ENCODE measurements at places on chromosomes 4 and X.

DNA sequence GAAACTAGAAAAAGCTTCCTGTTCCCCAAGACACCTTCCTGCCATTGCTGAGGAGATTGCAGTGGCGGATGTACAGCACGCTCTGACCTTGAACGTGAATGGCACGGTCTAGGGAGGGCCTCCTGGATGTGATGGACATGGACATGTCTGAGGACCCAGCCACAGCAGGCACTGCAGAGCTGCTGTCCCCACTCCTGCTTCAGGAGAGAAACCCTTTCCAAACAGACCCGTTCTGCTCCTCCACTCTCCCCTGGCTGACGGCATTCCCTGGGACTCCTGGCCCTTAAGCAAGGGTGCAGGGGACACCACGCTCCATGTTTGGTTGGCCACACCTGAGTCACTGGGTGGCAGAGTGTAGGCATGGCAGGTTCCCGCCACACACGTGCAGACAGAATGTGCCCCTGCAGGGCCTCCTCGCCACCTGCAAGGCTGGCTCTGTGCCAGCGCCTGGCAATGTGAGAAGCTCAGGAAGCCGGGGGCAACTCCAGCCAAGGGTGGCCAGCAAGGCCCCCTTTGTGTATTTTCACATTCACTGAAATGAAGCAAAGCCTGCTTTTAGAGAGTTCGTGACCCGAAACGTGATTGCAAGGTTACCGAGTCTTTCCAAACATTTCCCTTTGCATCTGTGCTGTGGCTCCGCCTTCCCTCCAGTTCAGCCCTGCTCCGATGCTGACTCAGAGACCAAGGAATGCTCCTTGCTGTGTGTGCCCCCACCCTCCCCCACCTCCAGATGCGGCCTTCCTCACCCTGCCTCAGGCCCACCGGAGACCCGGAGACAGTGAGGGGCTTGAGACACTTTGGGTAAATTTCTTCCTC is 46.1 kb downstream of the HTRA3 start:
- no peak for DNase-seq

DNA sequence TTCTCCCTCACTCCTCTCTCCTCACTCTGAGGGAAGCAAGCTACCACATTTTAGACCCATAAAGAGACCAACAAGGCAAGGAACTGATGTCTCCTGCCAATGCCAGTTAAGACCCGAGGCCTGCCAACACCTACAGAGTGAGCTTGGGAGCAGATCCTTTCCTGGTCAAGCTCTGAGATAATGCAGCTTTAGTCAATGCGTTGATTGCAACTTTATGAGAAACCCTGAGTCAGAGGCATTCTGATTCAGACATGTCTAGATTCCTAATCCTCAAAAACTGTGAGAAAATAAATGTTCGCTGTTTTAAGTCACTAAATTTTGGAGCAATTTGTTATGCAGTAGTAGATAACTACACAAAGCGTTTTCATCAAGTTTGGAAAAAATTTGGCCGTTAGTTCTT is 115.5 kb downstream of the JADE1 start:
- no peak for DNase-seq

DNA sequence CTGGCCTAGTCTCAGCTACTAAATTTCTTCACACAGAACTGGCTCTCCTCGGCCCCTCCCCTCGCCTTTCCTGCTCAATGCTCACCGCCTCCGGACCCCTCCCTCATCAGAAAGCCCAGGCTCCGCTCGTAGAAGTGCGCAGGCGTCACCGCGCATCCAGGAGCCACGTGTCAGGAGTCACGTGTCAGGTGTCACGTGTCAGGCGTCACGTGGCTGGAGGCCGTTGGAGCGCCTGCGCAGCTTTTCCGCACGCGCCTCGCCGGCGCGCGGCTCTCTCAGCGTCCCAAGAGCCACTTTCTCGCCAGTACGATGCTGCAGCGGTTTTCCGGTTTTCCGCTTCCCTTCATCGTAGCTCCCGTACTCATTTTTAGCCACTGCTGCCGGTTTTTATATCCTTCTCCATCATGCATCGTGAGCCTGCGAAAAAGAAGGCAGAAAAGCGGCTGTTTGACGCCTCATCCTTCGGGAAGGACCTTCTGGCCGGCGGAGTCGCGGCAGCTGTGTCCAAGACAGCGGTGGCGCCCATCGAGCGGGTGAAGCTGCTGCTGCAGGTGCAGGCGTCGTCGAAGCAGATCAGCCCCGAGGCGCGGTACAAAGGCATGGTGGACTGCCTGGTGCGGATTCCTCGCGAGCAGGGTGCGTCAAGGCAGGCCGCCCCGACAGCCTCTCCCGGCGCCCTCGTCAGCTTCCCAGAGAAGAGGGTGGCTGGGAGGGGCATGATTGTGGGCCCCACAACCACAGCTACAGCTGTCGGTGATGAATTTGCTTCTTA is at the start of gene SLC25A31:
Gene SLC25A31 (plus strand): TSS at position 259 of the 772 bp plus-strand sequence. CDS start 146 bp downstream, at position 405.
- DNase-seq: no peak

DNA sequence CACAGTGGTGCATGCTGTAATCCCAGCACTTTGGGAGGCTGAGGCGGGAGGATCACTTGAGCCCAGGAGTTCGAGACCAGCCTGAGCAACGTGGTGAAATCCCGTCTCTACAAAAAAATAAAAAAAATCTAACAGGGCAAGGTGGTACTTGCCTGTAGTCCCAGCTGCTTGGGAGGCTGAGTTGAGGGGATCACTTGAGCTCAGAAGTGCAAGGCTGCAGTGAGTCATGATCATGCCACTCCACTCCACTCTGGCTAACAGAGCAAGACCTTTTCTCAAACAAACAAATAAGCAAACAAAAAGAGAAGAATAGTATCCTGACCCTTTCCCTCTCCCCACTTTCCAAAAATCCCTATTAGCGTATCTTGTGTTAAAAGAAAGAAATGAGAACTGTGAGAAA is 52.7 kb downstream of the NPY1R start:
- no peak for DNase-seq

GRCh38 chrX:115372152-115372551 is 82.6 kb downstream of the LUZP4 start:
- DNase-seq: no peak

DNA sequence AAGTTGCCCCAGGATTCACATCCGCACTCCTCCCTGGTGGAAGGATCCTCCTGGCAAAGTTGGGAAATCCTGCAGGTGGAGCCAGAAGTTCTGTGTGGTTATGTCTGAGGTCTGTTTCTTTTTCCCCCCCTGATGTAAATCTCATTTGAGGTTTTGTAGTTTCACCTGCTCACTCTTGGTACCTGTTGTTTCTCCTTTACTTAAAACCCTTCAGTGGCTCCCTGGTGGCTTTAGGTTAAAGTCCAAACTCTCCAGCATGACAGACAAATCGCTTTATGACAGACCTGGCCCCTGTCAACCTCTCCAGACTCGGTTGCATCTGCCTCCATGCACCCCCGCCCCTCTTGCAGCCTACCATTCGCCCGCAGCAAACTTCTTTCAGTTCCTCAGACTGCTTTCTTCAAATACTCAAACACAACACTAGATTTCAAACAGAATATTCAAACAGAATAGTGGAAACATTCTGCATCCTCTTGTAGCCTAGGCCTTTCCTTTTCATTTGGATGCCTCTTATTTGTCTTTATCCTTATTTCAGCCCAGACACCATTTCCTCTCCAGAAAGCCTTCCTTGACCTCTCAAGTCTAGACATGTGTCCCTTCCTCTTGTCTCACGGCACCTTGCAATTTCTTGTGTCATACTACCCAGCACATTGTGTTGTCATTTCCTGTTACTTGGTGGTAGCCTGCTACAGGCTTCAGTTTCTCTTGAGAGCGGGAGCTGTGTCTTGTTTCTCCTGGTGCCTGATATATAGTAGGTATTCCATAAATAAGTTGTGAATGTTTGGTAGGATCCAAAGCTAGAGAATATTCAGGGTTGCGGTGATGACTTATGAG is 24.8 kb downstream of the IL13RA1 start:
- DNase-seq: no peak

DNA sequence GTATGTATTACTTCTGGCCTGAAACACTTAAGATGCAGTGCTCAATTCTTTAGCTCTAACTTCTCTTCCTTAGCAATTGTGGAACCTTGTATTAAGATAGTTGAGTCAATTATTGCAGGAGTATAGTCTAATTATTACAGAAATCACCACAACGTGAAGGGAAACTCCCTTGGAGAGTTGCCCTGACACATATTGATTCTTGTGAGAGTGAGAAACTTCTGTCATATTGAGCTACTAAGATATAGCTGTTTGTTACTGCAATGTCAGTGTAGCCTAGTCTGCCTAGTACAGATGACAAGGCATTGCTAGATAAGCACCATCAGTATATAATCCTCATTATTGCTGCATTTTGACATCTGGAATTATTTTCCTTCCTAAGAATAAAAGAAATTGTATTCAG is 82.7 kb upstream of the TEX13C start:
- no peak for DNase-seq

- no peak for DNase-seq
Observed at GRCh38 chr4:85142451-85142850, 176.0 kb upstream of the WDFY3 start.

- no peak for DNase-seq
Observed at GRCh38 chr4:88779431-88779830, 81.8 kb upstream of the NAP1L5 start.

DNA sequence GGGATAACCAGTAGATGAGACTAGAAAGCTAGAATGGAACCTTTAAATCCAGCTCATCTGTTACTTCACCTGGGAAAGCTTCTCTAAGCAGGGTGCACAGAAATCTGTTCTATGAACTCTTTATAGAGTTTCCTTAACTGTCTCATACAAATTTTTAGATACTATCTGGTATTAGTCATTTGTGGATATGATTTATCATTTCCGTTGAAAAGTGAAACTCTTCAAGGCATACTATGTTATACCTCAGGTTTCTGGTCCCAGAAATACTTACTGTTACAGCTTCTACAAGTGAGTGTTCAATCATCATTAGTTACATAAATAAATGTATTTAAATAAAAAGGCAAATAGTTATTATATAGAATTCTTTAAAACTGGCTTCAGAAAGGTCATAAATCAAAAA is 298.3 kb upstream of the AGA start:
- no peak for DNase-seq

DNA sequence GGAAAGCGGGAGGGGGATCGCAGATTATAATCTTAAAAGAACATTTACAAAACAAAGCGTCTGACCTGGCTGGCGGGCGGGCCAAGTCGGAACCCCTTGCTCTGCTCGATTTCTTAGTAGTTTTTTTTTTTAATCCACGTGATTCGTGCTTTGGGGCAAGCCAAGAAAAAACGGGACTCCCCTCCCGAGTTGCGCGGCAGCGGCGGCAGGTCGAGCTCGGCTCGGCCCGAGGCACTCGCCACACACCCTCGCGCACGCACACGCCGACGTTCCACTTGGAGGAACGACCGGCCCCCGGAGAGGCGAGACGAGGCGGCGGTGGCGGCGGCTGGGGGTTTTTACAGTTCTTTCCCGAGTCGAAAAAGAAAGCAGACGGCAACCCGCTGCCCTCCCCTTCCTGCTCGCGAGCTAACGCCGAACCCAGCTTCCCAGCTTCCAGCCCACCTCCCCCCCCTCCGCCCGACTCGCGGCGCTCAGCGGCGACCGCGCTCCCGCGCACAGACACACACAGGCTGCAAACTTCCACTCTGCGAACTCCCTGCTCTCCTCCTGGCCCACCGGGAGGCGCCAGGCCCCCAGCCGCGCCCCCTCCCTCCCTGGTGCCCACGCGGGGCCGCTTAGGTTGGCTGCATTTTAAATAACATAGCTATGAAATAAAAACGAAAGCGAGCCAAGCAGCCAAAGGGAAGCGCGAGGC is 1.2 kb downstream of the BCOR start:
- no peak for DNase-seq

DNA sequence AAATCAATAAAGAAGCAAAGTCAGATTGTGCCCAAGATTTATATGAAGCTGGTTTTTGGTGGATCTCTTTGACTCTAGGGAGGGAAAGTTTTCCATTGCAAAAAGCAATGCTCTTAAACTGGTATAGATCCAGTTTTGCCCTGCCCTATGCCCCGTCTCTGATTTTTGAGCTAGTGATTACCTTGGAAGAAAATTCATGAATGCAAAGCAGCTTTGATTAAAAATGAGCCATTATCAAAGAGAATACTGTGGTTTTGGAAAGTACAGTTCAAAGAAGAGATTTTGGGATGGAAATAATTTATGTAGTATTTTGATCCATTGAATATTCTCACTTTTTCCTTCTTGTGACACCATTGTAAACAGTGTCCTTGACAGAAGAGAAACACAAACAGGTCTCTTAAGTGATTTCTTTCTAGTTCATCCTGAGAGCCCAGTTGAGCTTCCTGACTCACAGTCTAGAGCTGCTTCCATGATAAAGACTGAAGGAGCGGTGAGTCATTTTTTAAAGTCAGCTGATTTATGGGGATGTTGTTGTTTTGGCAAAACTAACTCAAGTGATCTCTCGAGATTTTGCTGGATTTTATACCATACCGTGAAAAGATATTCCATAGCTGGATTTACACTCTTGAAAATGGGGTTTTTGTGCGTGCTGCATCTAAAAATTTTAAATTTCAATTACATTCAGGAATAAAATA is 76.7 kb downstream of the AFF1 start:
- no peak for DNase-seq

GRCh38 chr4:142318280-142318679 is 527.8 kb downstream of the INPP4B start:
- no peak for DNase-seq

- DNase-seq: no peak
Observed at GRCh38 chr4:125360727-125361126, 46.0 kb downstream of the FAT4 start.

- DNase-seq: no peak
Observed at GRCh38 chr4:62133977-62134376, 933.9 kb downstream of the ADGRL3 start.

DNA sequence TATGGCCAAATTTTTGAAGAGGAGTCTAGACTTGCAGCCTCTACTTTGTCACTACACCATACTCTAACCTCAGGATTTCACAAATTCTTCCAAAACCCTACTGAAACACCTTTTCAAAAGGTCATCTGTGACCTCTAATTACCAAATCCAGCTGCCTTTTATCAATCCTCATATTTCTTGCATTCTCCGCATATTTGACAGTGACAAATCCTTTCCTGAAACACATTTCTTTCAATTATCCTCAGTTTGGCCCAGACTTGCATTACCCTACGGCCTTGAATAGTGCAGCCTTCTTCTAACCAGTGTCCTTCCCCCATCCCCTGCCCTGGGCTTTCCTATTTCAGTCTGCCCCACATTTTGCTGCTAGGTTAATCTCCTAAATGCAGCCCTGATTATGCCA is 25.5 kb downstream of the MID2 start:
- no peak for DNase-seq

GRCh38 chr4:52982255-52982945 is 120.3 kb downstream of the RASL11B start:
- DNase-seq: no peak

GRCh38 chrX:47497271-47497888 is 14.4 kb upstream of the ZNF41 start:
- DNase-seq: no peak
